ENCODE measurements at places on chromosomes 6 and 20.

DNA sequence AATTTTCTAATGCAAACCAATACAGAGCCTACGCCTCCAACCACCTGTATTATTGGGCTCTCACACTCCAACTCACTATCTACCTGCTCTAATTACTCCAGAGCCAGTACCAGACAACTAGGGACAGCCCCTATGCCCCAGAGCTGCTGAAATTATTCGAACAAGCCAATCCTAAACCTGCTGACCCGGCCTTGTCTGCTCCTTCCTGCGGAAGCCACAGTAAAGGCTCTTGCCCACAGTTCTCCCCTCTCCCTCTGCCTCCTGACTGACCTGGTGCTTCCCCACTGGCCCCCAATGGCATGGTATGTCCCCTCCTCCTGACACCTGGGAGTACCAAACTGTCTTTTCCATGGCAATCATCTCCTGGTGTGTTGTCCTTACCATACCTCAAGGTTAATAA is 4.1 kb upstream of the TOX2 start:
- peaks cover 5% of the 10 kb centered on the region for H3K4me1 ChIP-seq
- H3K27me3 ChIP-seq: no peaks in the 10 kb centered on the region
- H3K27ac ChIP-seq: no peak overlapping the region

- no peak overlapping the region for H3K4me3 ChIP-seq
- no peaks in the 10 kb centered on the region for H3K4me1 ChIP-seq
- H3K27me3 ChIP-seq: peaks cover 11% of the 10 kb centered on the region
- peak; percentile 4 for DNase-seq
- no peaks in the 10 kb centered on the region for H3K36me3 ChIP-seq
Measured at GRCh38 chr6:39260456-39260855, 31.2 kb upstream of the KCNK5 start.

DNA sequence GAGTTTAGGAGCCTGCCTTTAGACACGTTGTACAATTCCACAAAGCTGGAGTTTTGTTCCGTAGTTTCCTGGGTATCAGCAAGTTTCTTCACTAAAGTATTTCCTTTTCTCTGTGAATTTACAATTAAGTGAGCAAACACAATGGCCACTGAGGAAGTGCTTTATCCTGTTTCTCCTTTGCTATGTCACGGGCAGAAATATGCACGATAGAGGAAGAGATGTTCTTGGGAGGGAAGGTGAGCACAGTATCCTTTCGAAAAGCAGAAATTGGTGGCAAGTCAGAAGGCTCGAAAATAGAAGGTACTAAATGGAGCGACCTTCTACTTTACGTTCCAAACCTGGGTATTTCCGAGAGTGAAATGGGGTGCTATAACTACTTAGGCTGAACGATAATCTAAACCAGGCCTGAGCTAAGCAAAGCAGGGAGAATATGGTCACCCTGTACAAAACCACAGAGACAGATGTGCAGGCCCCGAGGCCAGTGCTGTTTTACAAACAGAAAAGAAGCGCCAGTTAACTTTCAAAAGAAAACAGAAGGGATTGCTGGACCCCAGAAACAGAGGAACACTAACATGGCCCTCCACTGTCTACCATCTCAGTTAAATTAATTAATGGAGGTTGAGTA is 259.6 kb downstream of the TBC1D7 start:
- no peak for DNase-seq
- no peaks in the 10 kb centered on the region for H3K4me1 ChIP-seq
- H3K27me3 ChIP-seq: peaks cover 12% of the 10 kb centered on the region
- H3K4me3 ChIP-seq: no peak overlapping the region
- H3K27ac ChIP-seq: no peak overlapping the region

GRCh38 chr20:47905628-47906347 is 120.5 kb upstream of the SULF2 start:
- peaks cover 28% of the 10 kb centered on the region for H3K4me1 ChIP-seq
- DNase-seq: no peak
- no peak overlapping the region for H3K4me3 ChIP-seq

- no peak overlapping the region for H3K27ac ChIP-seq
- no peak overlapping the region for H3K4me3 ChIP-seq
- no peaks in the 10 kb centered on the region for H3K27me3 ChIP-seq
Measured at GRCh38 chr6:152089992-152090391, 282.5 kb downstream of the ESR1 start.

DNA sequence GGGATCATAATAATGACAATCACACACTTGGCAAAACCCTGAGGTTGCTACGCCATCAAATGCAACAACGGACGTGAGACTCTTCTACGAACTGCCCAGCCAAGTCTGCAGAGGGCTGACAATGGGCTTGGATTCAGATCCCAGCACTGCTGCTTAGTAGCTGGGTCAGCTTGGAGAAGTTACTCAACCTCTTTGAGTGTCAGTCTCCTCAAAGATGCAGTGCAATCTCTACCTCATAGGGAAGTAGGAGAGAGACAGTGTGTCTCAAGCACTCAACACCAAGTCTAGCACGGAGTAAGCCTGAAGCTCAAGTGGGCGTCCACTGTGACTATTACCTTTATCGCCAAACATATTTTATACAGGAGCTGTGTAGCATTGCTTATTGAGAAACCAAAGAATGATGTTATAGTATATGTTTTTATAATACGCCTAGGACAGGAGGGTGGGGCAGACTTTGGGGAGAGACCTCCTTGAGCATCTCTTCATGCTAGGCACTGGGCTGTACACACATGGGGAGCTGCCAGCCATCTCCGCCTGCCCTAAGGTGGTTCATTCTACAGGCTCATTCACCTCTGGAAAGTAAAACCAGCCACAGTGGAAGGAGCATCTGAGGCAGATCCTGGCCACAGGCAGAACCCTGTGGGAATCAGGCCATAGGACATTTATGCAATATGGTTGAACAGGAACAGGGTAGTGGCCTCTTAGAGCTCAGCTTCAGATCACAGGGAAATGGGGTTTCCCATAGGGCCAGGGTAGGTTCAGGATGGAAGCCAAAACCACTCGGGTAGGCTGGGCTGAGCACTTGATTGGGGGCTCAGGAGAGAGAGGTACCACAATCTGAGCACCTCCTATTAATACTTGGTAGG is 160.2 kb downstream of the MRPL14 start:
- no peaks in the 10 kb centered on the region for H3K27me3 ChIP-seq
- H3K27ac ChIP-seq: no peak overlapping the region
- peaks cover 18% of the 10 kb centered on the region for H3K4me1 ChIP-seq

DNA sequence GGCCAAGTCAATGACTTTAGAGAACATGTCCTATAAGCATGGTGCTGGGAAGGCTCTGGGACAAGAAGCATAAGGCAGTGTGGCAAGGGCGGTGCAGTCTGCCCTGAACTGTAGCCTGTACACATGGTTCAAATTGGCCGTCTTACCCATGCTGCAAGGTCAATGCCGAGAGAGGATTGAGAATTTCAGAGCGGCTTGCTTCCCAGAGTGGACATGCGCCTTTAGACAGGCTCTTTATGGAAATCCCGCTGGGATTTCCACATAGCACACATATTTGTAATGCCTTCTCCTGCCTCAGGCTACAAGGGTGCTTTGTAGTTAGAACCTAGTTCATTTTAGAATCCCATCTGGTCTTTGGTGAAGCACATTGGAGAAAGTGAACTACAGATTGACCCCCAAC is 36.1 kb upstream of the CEP162 start:
- no peaks in the 10 kb centered on the region for H3K27me3 ChIP-seq
- H3K36me3 ChIP-seq: no peaks in the 10 kb centered on the region
- no peak overlapping the region for H3K27ac ChIP-seq
- no peak overlapping the region for H3K4me3 ChIP-seq
- DNase-seq: peak; percentile 34
- H3K4me1 ChIP-seq: peaks cover 15% of the 10 kb centered on the region

GRCh38 chr6:142802124-142802523 is 142.9 kb downstream of the HIVEP2 start:
- H3K27ac ChIP-seq: peak overlapping the region; percentile 75
- no peak overlapping the region for H3K4me3 ChIP-seq
- peaks cover 23% of the 10 kb centered on the region for H3K36me3 ChIP-seq
- H3K4me1 ChIP-seq: peaks cover 10% of the 10 kb centered on the region

DNA sequence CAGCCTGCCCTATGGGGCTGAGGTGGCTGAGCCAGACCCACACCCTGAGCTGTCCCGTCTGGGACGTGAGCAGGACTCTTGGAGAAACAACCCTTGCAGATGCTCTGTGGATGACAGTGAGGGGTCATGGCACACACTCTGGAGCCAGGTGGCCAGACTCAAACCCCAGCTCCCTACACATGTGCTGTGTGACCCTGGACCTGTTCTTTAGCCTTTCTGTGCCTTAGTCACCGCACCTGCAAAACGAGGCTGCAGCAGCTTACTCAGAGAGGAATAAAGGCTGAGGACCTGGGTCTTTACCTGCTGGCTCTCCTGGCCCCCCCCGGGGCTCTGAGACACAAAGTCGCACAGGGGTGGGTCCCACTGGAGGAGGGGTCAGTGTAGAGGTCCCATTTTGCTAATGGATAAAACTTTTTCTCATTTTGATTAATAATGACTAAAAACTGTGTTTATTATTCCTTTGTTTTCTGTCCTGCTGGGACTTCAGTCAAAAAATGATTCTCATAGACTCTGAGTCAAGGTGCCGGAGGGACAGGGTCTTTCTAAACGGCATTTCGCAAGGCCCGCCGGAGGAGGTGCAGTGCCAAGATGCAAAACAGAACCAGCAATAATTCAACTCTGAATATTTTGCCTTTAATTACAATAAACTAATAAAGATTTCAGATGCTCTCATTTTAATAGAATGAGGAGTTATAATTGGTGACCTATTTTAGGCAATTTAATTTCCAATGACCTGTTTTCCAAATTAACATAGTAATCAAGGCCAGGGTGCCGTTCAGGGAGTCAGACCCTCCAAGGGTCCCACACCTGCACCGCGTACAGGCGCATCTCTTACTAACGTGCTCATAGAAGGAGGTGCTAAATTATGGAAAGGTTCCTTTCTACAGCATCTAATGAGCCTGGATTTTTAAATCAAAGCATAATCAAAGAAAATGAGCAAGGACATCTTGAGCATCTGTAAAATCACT is 62.4 kb downstream of the YTHDF1 start:
- H3K4me1 ChIP-seq: no peaks in the 10 kb centered on the region
- no peak overlapping the region for H3K4me3 ChIP-seq

- H3K27me3 ChIP-seq: no peaks in the 10 kb centered on the region
- H3K27ac ChIP-seq: no peak overlapping the region
- H3K4me3 ChIP-seq: no peak overlapping the region
Measured at GRCh38 chr6:70381417-70381782, 31.9 kb upstream of the FAM135A start.

GRCh38 chr6:36267731-36268477 is 2.0 kb upstream of the PNPLA1 start:
- H3K4me3 ChIP-seq: no peak overlapping the region
- peaks cover 18% of the 10 kb centered on the region for H3K4me1 ChIP-seq
- H3K36me3 ChIP-seq: no peaks in the 10 kb centered on the region

DNA sequence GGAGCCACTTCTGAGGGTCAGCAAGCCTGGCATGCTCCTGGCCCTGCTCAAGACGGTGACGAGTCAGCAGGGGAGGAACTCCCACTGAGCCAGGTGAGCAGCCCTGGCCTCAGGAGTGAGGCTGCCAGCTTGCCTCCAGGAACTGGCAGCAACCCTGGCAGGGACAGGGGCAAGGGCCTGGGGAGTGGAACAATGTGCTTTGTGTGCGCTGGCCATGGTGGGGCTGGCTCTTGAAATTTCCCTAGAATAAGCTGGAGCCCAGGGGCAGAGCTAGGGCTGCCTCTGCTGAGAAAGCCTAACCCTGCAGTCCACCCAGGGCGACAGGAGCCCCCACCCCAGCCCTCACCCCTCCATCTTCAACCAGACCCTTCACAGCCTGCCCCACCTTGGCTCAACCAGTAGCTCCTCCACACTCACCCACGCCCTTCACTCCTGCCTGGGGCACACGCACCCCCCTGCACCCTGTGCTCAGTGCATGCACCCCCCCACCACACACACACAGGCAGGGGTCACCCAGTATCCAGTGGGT is 88.0 kb downstream of the MRPL14 start:
- no peak for DNase-seq
- H3K36me3 ChIP-seq: no peaks in the 10 kb centered on the region
- H3K27me3 ChIP-seq: no peaks in the 10 kb centered on the region
- H3K4me1 ChIP-seq: peaks cover 58% of the 10 kb centered on the region
- peak overlapping the region; percentile 47 for H3K27ac ChIP-seq

GRCh38 chr20:2535711-2536559 is 438 bp upstream of the TMC2 start:
- H3K36me3 ChIP-seq: no peaks in the 10 kb centered on the region
- H3K27me3 ChIP-seq: peaks cover 84% of the 10 kb centered on the region
- H3K27ac ChIP-seq: no peak overlapping the region
- no peak for DNase-seq

- H3K27ac ChIP-seq: no peak overlapping the region
- no peak for DNase-seq
- peaks cover 28% of the 10 kb centered on the region for H3K36me3 ChIP-seq
Measured at GRCh38 chr6:38673397-38674165, 29.4 kb downstream of the GLO1 start.

DNA sequence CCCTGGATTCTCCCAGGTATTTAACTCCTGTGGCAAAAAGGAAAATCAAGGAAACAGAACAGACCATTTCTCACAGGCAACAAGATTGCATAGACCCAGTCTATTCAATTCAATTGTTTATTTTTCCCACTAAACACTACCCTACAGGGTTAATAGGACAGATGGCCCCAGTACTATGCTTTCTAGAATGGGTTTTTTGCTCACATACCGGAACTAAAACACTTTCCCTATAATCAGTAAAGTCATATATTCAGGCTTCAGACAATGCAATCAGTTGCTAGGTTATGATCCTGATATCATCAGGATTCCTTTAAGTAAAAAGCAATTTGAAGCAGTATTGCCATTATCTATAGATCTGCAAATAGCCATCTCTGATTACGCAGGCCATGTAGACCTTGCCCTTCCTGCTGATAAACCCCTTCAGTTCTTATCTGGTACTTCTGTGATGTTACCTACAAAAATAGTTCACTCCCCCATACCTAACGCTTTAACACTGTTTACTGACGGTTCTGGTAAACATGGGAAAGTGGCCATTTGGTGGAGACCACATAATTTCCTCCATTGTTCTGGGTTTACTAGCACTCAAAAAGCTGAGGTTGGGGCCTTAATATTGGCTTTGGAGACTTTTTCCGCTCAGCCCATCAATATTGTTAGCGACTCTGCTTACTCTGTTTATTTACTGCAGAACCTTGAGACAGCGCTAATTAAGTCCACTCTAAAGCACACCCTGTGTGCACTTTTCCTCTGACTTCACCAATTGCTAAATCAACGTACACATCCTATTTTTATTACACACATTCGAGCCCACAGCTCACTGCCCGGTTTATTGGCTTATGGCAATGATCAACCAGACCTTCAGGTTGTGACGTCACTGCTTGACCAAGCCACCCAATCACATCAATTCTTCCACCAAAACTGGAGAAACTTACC is 666.0 kb downstream of the PHF3 start:
- H3K27me3 ChIP-seq: no peaks in the 10 kb centered on the region
- no peak overlapping the region for H3K27ac ChIP-seq
- no peak overlapping the region for H3K4me3 ChIP-seq
- no peaks in the 10 kb centered on the region for H3K4me1 ChIP-seq
- no peaks in the 10 kb centered on the region for H3K36me3 ChIP-seq

- DNase-seq: peak; percentile 47
- H3K27ac ChIP-seq: peak overlapping the region; percentile 72
- no peak overlapping the region for H3K4me3 ChIP-seq
- H3K27me3 ChIP-seq: no peaks in the 10 kb centered on the region
- H3K4me1 ChIP-seq: peaks cover 26% of the 10 kb centered on the region
Measured at GRCh38 chr6:68238097-68238601, 396.9 kb upstream of the ADGRB3 start.

Data from MCF 10A (cell line).